ENCODE measurements at places on chromosomes 2 and 18.

GRCh38 chr18:74963820-74964446 is 245.0 kb downstream of the PTGR3 start:
- no peak for DNase-seq

DNA sequence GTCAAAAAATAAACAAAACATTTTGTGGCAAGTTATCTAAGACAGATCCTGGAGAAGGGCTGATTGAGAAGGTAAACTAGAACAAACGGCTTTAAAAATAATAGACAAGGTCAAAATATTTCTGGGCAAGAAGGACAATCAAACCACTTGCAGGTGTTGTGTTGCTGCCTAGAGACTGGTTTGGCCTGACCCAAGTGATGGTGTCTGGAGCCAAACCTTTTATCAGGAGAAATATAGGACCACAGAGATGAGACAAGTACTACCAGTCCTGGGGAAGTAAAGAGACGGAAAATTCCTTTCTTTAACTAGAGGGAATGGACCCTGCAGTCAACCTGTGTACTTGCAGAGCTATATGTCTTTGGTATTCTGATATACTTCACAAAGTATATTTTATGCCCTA is 44.2 kb downstream of the PLCL1 start:
- no peak for DNase-seq

DNA sequence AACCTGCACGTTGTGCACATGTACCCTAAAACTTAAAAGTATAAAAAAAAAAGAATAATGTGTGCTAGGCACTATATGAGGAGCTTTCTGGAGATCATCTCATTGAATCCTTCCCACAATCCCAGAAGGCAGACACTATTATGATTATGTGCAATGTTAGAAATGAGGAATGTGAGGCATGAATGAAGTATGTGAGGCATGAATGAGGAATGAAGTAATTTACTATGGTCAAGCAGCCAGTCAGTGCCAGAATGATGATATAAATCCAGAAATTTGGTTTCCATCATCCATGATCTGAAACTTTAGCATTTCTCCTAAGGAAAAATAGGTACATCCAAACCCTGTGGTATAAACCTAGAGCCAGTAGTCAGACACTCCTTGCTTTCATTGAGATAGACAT is 42.0 kb downstream of the CCDC148 start:
- no peak for DNase-seq

GRCh38 chr2:150526827-150527226 is 39.4 kb upstream of the RND3 start:
- no peak for DNase-seq

GRCh38 chr2:127188797-127189196 is 31.3 kb downstream of the CYP27C1 start:
- no peak for DNase-seq

DNA sequence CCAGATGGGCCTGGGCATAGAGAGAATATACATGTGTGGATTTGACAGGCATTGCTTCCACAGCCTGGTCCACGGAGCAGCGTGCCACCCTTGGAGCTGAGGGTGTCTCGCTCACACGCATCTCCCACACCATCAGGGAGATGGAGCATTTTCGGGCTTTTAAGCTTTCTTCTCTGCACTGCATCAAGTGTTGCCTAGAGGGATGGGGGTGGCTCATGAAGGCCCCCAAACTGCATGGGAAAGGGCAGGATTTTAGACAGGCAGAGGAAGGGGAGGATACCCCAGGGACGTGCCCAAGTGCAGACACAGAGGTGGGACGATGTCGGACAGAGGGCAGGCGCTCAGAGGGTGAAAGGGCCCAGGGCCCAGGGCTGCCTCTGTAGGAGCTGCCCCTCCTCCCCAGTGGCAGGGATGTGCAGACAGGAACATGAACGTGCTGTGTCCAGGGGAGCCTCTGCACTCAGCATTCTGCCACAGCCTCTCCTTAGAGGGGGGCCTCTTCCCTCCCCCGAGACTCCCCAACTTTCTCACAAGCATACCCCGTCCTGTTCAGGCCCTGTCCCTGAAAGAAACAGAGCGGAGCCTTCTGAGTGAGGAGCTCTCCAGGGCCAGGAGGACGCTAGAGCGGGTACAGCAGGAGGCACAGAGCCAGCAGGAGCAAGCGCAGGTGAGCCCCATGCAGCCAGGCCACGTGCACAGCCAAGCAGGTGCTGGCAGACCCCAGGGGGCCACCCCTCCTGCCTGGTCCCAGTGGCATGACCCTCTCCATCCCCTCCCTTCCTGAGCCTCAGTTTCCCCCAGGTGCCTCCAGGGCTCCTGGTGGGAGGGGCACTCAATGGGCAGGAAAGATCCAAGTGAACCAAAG is 42.9 kb upstream of the SNED1 start:
- no peak for DNase-seq

GRCh38 chr2:58137221-58137620 is 90.6 kb downstream of the VRK2 start:
- DNase-seq: no peak

DNA sequence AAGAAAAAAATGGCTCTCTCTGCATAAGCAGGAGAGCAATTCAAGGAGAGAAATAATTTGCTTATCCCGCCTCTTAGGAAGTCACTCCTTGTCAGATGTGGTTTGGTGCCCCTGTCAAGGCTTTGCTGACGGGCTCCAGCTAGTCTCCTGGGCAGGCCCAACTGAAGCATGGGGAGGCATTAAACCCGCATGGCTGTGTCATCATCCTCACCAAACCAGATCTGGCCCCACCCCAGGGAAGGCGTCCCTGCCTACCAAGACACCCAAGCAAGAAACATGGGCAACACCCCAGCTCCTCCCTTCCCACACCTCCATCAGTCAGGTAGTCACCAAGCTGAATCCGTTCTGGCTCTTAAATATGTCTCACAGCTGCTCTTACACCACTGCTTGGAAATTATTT is 108.0 kb downstream of the SGPP2 start:
- DNase-seq: no peak

DNA sequence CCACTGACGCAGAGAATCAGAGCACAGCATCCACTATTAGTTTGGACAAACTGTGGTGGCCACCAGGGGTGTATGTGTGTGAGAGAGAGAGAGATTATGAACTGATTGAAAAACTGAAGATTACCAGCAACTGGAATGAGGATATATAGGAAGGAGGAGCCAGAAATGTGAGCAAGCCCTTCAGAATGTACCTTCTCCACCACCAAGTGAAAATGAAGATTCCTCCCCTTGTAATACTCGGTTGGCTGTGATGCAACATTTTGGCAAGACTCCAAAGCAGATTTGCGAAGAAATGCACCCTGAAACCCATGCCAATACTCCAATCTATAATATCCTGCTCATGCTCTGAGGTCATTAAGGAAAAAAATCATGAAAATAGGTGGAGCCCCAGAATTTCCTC is 121.2 kb upstream of the SLC35G4 start:
- no peak for DNase-seq

DNA sequence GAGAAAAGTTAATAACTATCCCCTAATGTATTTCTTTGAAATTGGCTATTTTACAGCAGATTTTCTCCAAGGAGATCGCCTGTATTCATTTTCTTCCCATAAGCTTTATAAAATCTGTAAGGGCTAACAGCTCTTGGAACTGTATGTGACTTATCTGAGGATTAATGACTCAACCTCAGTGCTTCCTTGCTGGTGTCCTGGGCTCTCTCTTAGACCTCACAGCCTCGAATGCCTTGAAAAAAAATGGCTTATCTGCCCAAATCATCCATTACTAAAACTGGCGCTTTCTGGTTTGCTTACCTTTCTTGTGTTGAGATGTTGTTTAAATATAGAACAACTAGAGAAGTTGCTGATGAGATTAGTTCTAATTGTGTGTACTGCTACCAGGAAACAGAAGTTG is 713.6 kb downstream of the SLC4A3 start:
- DNase-seq: no peak

DNA sequence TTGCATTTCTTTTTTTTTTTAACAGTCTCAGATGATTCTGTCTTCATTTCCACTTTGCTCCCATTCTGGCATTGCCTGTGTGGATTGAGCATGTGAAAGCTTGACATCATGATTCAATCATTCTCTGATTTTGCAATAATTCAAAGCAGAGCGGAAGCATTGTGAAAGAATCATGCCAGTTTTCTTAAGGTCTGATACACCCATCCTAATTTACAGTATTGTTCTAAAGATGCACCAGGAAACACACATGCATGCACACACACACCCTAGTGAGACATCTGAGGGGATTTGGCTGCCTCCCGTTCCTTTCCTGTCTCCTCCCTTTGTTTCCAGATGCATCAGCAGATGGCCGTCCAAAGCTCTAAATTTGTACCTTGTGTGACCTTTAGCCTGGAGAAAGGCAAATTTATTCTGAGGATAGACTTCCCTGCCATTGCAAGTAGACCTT is 97.3 kb downstream of the FMNL2 start:
- DNase-seq: no peak

DNA sequence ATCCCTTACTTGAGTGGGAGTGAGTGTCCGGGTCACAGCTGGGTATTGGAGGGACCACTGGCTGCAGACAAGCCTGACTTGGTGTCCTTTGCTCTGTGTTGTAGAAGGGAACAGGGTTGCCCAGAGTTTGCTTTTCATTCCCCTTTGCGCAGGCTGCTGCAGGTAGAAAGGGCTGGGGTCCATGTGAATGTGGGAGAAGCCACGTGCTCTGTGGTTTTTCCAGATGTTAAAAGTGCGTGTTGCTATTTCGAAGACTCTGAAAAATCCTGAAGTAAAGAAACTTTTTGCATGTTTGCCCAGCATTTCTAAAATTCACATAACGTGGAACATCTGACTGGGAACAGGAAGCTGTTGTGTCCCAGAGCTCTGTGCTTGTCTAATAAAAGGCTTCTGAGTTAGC is 28.8 kb downstream of the GLI2 start:
- DNase-seq: no peak

- DNase-seq: no peak
These were observed 1004.6 kb upstream of the TMEFF2 start for GRCh38 chr2:193199322-193199721.

- DNase-seq: peak; percentile 63
These were observed 61.4 kb downstream of the TGOLN2 start for GRCh38 chr2:85266146-85267041.

GRCh38 chr2:176174382-176174823 is 14.1 kb upstream of the HOXD1 start:
- no peak for DNase-seq

DNA sequence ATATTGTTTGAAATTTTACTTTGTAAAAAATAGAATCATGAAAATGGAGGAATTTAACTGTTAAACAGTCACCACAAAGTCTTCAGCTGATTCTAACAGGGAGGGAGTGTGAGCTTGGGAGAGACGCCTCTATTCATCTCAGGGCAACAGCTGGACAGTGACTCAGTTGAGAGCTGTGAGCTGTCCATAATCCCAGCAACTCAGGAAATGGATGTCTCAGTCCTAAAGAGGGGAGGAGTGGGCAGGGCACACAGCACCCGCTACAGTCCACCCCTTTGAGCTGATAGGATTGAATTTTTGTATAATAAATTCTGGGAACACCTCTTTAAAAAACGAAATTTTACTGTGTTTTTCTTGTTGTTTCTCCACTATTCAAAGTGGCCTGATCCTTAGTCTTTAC is 255.1 kb upstream of the THUMPD2 start:
- DNase-seq: no peak

GRCh38 chr18:50183556-50183955 is 11.4 kb downstream of the MYO5B start:
- DNase-seq: no peak

All from activated CD4-positive, alpha-beta T cell treated with anti-CD3 and anti-CD28 coated beads for 24 hours (primary cell).